ENCODE measurements at places on chromosomes 16 and 17. TPM values are rescaled to one million over a fixed set of nuclear protein-coding genes. Genes with fewer than 3 reads are reported as not detected.

Gene GRAPL
- 55.1 TPM for total RNA-seq

Gene TCAP
- 0.93 TPM for total RNA-seq

DNA sequence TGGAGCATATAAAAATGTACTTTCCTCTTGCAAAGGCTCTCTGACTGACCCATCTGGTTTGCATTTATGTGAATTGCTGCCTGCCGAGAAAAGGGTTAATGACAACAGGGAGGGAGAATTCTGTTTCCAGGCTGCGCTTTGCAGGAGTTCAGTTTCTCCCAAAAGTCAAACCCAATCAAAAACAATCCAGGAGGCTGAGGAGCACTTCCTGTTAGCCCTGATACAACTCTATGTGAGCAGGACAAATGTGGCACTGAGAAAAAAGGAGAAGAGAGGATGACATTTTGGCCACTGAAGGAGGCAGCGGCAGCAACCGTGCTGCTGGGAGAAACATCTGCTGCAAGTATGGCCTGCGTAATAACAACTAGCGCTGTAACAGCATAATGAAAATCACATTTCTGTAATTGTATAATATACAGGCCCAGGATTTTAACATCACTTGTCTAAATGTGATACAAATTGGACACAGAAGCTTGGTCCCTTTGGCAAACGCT is 26.8 kb upstream of the ELAC2 start:
- no peak for DNase-seq

Gene PDIA2
- total RNA-seq, result 0.99 TPM

DNA sequence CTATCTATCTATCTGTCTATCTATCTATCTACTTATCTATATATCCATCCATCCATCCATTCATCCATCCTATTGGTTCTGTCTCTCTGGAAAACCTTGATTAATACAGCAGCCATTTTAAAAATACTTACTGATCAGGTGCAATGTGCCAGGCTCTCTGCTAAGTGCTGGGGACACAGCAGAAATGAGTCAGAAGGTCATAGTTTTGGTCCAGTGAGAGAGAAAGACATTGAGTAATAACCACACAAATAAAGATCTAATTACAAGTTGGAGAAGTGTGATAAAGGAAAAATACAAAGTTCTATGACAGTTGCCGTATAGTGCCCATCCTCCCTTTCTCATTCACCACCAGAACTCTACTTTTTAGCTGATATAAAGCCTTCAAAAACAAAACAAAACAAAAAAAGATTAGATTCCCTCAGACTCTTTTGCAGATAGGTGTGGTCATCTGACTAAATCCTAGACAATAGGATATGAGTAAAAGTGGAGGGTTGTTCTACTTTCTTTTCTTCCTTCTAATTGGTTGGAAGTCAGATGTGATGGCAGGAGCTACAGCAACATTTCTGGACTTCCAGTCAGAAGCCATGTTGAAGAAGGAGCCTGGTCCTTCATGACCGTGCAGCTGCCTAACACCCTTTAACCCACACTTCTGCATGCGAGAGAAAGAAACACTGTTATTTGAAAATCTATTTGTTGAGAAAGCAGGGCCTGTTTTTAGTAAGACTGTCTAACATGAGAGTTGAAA is 72.0 kb upstream of the TOX3 start:
- no peak for DNase-seq

Gene DOC2B
- 0.22 TPM for total RNA-seq

DNA sequence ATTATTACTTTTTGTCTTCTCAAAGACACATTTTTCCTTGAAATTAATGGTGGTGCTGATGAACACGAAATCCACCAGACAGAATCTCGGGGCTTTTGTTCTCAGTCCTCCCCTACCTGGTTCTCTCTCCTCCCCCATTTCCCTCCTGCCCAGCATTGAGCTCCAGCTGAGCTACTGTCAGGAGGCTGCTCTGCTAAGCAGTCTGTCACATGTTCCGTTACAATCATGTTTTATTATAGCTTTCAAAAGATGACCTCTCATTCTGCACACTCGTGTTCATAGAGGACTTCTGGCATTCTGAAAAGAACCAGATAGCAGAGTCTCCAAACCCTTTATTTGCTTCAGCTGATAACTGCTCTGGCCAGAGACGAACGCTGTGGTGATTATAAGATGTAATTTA is 732.5 kb upstream of the RBFOX1 start:
- DNase-seq, result no peak

DNA sequence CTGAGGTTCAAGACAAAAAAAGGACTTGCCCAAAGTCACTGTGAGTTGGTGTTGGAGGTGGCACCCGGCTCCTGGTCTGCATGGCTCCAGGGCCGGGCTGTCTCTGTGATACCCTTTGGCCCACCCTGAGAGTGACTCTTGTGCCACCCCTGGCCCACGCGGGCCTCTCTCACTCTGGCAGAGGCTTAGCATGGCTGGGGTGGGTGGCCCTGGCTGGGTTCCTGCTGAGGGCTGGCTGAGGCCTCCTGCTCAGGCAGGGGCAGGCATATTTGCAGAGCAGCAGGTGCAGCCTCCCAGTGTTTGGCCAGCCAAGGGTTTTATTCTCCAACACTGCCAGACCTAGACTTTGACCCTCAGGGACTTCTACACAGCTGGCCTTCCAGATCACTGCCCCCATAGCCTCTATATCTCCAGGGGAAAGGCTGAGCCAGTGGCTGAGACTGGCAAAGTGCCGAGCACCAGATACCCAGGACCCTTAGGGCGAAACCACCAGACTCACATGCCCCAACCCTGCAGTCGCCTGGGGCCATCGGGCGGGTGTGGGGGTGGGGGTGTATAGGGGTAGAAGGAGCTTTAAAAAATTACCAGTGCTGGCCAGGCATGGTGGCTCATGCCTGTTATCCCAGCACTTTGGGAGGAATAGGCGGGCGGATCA is 21.5 kb upstream of the ADGRG1 start:
- no peak for DNase-seq

Measured in endothelial cell of umbilical vein (primary cell).